Transverse colon (tissue), 4 donors: ENCODE measurements at places on chromosomes 2 and 18. TPM values are rescaled to one million over a fixed set of nuclear protein-coding genes. Genes with fewer than 3 reads are reported as not detected.

- no peak overlapping the region for H3K4me3 ChIP-seq
- no peak overlapping the region for H3K27ac ChIP-seq
- no peak for DNase-seq
- H3K36me3 ChIP-seq: no peaks in the 10 kb centered on the region
- H3K4me1 ChIP-seq: no peaks in the 10 kb centered on the region
These were observed 74.9 kb downstream of the ABCA12 start for GRCh38 chr2:215063526-215063925.

Gene C2orf66
- total RNA-seq: not detected

- no peak for DNase-seq
- no peaks in the 10 kb centered on the region for H3K27me3 ChIP-seq
- no peak overlapping the region for H3K4me3 ChIP-seq
These were observed 111.7 kb downstream of the CHST9 start for GRCh38 chr18:27073404-27073830.

DNA sequence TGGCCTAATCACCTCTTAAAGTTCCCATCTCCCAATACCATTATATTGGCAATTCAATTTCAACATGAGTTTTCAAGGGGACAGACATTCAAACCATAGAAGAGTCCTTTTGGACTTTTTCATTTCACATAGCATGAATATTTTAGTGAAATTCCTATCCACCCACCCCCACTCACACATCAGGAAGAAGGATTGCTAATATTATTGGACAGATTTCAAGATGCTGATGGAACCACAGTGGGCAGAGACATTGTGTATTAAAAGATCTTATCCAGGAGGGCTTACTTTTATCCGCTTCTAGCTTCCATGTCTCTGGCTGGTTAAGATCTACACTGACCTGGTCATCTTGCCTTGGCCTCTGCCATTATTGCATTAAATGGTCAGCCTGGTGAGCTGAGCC is 297.4 kb upstream of the ACVR2A start:
- H3K4me3 ChIP-seq: no peak overlapping the region
- H3K27me3 ChIP-seq: no peaks in the 10 kb centered on the region
- H3K36me3 ChIP-seq: no peaks in the 10 kb centered on the region
- no peak for DNase-seq

Gene PAX3
- not detected for total RNA-seq

Gene CDH7
- not detected for total RNA-seq

- H3K27me3 ChIP-seq: no peaks in the 10 kb centered on the region
- H3K36me3 ChIP-seq: no peaks in the 10 kb centered on the region
- peak overlapping the region; percentile 95 for H3K27ac ChIP-seq
- peaks cover 19% of the 10 kb centered on the region for H3K4me1 ChIP-seq
These were observed 2.1 kb downstream of the PDIA6 start for GRCh38 chr2:10810202-10811161.

DNA sequence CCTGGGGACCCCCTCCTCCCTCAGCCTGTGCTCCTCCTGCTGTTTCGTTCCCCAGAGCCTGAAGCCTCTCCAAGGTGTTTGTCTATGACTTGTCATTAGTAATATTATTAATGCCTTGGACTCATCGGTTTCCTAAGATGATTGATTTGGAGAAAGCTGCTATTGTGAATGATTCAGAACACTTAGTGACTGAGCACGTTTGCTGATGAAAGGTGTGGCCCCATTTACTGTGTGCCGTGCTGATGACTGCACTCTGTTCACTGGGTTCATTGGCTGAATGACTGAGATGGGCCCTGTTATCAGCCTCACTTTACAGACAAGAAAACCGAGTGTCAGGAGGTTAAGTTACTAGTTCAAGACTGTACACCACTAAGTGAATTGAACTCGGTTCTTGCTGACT is 111.4 kb downstream of the SPP2 start:
- no peak overlapping the region for H3K4me3 ChIP-seq
- H3K27me3 ChIP-seq: no peaks in the 10 kb centered on the region
- H3K4me1 ChIP-seq: no peaks in the 10 kb centered on the region
- DNase-seq: no peak

Gene TUBB8B
- not detected for total RNA-seq

DNA sequence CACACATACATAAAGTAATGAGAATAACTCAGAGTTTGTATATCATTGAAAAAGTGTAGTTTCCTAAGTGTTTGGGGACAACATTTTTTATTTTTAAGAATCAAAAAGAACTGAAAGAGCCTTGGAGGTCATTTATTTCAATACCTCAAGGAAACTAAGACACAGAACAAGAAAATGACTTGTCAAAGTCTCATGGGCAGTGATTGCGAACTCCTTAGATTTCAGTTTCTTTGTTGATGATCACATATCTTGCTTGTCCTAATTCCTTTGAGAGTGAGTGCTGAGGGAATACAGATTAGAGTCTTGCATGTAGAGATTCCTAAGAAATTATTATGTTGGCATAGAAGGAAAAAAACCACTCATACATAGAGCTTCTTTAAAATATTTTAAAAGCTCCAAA is 243.8 kb downstream of the CAMKMT start:
- H3K4me1 ChIP-seq: no peaks in the 10 kb centered on the region
- H3K27ac ChIP-seq: no peak overlapping the region
- H3K27me3 ChIP-seq: no peaks in the 10 kb centered on the region
- no peak overlapping the region for H3K4me3 ChIP-seq
- no peaks in the 10 kb centered on the region for H3K36me3 ChIP-seq

- peak; percentile 32 for DNase-seq
- H3K4me1 ChIP-seq: peaks cover 20% of the 10 kb centered on the region
- no peaks in the 10 kb centered on the region for H3K36me3 ChIP-seq
- peaks cover 59% of the 10 kb centered on the region for H3K27me3 ChIP-seq
- H3K4me3 ChIP-seq: peak within 1 kb of the TSS; percentile 44
- no peak within 1 kb of the TSS for H3K27ac ChIP-seq
These were observed at the start of gene GALNT14 for GRCh38 chr2:31138037-31138962. TSS of gene GALNT14 (minus strand) at chr2:31138440. CDS start at chr2:31138086, 354 bp downstream.

- no peaks in the 10 kb centered on the region for H3K4me1 ChIP-seq
- H3K36me3 ChIP-seq: no peaks in the 10 kb centered on the region
- H3K4me3 ChIP-seq: no peak overlapping the region
- no peaks in the 10 kb centered on the region for H3K27me3 ChIP-seq
- DNase-seq: no peak
These were observed 448.1 kb upstream of the VRK2 start for GRCh38 chr2:57598551-57598950.

Gene ITGB6
- total RNA-seq: 12.3 TPM

Gene SERPINB3
- not detected for total RNA-seq

DNA sequence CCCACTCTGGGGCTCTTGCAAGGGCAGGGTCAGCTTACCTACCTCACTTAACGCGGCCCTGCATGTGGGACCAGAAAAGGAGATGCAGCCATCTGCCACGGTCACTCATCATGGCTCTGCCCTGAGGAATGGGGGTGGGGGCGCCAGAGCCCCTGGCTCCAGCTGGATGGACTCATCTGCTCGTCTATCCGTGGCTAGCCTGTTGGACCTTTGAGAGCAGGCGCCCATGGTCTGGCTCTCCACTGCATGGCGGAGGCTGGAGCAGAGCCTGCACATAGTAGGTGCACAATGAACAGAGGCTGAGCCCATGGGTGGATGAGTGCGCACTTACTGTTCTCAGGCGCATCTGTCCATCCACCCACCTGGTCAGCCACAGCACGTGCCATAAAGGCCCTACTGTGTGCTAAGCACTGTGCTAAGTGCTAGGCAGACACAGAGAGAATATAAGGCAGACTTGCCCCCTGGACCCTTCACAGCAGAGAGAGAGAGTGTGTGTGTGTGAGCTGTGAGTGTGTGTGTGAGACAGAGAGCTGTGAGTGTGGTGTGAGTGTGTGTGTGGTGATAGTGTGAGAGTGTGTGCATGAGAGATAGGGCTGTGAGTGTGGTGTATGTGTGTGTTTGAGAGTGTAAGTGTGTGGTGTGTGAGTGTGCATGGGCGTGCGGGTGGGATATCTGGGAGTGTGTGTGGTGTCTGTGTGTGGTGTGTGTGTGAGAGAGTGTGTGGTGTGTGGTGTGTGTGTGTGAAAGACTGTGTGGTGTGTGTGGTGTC is 151.3 kb downstream of the TFCP2L1 start:
- H3K27me3 ChIP-seq: no peaks in the 10 kb centered on the region
- no peak overlapping the region for H3K27ac ChIP-seq
- no peaks in the 10 kb centered on the region for H3K36me3 ChIP-seq
- no peak overlapping the region for H3K4me3 ChIP-seq

Gene RAD51AP2
- not detected for total RNA-seq

Gene LCT
- total RNA-seq: not detected

DNA sequence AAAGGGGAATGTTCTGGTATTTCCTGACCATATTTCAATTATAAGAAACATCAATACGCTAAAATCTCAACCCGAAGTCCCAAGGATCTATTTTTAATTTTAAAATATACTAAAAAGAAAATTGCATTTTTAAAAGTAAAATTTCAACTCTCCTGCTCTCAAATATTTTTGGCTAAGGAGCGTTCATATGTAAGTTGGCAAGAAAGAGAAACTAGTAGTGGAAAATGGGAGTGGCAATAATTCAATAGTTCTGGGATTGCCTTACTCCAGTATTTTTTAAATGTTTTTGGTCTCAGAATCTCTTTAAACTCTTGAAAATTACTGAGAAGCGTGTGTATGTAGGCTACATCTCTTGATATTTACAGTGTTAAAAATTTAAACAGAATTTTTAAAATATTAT is 72.7 kb downstream of the ACVR1 start:
- no peaks in the 10 kb centered on the region for H3K36me3 ChIP-seq
- no peaks in the 10 kb centered on the region for H3K27me3 ChIP-seq
- H3K4me1 ChIP-seq: no peaks in the 10 kb centered on the region
- no peak overlapping the region for H3K27ac ChIP-seq

- no peak overlapping the region for H3K4me3 ChIP-seq
- no peaks in the 10 kb centered on the region for H3K36me3 ChIP-seq
- no peak overlapping the region for H3K27ac ChIP-seq
- H3K4me1 ChIP-seq: no peaks in the 10 kb centered on the region
- no peaks in the 10 kb centered on the region for H3K27me3 ChIP-seq
These were observed 192.7 kb upstream of the ITGA4 start for GRCh38 chr2:181264441-181264840.

GRCh38 chr2:30772021-30772705 is 35.1 kb downstream of the CAPN13 start:
- H3K4me3 ChIP-seq: no peak overlapping the region
- H3K27me3 ChIP-seq: no peaks in the 10 kb centered on the region
- no peaks in the 10 kb centered on the region for H3K36me3 ChIP-seq
- no peaks in the 10 kb centered on the region for H3K4me1 ChIP-seq
- DNase-seq: no peak

- H3K27ac ChIP-seq: no peak overlapping the region
- no peaks in the 10 kb centered on the region for H3K36me3 ChIP-seq
- H3K4me1 ChIP-seq: no peaks in the 10 kb centered on the region
- DNase-seq: no peak
These were observed 416.7 kb downstream of the ARHGAP15 start for GRCh38 chr2:143545949-143546255.

Gene PROC
- total RNA-seq: not detected

DNA sequence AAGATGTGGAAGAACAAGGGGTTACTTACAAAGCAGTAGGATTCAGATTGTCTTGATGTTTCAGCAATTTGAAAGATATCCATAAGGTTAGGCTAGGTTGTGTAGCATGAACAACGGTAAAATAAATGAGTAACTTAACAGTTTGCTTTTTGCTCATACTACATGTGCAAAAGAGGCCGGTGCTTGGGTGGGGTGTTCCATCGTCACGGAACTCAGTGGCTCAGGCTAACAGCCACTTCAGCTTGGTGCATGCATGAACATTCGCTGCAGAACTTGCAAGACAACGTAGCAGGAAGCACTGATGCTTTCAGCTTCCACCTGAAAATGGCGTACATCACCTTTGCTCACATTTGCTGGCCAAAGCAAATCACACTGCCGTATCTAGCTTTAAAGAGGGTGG is 407.3 kb upstream of the CDH20 start:
- H3K4me3 ChIP-seq: no peak overlapping the region
- no peak overlapping the region for H3K27ac ChIP-seq
- H3K36me3 ChIP-seq: no peaks in the 10 kb centered on the region
- no peaks in the 10 kb centered on the region for H3K4me1 ChIP-seq

GRCh38 chr2:73908689-73909652 is 16.2 kb downstream of the ACTG2 start:
- H3K4me3 ChIP-seq: no peak overlapping the region
- H3K27ac ChIP-seq: peak overlapping the region; percentile 61
- H3K36me3 ChIP-seq: no peaks in the 10 kb centered on the region
- H3K27me3 ChIP-seq: no peaks in the 10 kb centered on the region

Gene CMPK2
- 18.7 TPM for total RNA-seq

DNA sequence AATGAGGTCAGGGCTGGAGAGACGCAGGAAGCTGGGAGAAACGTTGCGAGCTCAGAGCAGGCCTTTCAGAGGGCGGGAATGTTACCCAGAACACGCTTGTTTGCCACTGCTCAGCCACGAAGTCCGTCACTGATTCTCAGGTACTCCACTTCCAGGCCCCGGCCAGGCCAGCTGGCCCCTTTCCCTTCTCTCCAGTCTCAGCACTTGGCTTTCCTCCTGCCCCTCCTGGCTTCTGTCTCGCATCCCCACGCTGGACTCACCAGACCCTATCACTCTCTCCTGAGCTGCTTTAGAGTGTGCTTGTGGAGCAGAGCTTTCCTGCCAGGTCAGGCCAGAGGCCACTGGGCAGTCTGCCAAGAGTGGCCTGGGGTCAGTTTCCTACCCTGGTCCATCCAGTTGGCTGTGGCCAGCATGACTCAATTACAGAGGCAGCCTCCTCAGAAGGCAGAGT is 151.4 kb downstream of the TWIST2 start:
- no peaks in the 10 kb centered on the region for H3K27me3 ChIP-seq
- H3K27ac ChIP-seq: peak overlapping the region; percentile 37
- no peak for DNase-seq
- no peak overlapping the region for H3K4me3 ChIP-seq
- no peaks in the 10 kb centered on the region for H3K4me1 ChIP-seq

Gene ZBTB7C
- total RNA-seq: 38.4 TPM

GRCh38 chr18:35974181-35974580 is 1.7 kb downstream of the RMP24 start:
- DNase-seq: no peak
- H3K27me3 ChIP-seq: no peaks in the 10 kb centered on the region
- no peaks in the 10 kb centered on the region for H3K36me3 ChIP-seq
- H3K4me1 ChIP-seq: peaks cover 12% of the 10 kb centered on the region
- H3K4me3 ChIP-seq: no peak overlapping the region

DNA sequence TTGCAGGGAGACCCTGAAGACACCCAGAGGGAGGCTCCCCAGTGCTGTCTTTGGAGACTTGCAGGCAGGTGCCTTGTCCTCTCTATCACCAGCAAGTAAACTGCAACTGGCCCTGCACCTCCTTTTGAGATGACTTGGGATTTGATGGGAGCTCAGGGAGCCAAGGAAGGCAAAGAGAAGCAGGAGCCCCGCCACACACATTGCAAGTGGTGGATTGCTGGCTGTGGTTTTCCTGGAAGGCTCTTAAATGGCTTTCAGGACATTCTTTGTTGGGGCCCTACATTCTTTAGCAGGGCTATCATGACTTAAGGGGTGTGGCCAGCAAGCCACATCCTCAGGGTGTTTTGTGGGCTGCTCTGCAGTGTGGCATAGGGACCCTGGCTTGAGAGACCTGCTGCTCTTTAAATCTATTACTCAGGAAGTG is 39.9 kb upstream of the CDC42EP3 start:
- DNase-seq: peak; percentile 14
- H3K36me3 ChIP-seq: no peaks in the 10 kb centered on the region
- H3K27me3 ChIP-seq: no peaks in the 10 kb centered on the region
- no peak overlapping the region for H3K27ac ChIP-seq
